ENCODE measurements at places on chromosomes 2 and 18. TPM values are rescaled to one million over a fixed set of nuclear protein-coding genes. Genes with fewer than 3 reads are reported as not detected.

- no peak for DNase-seq
These were observed 31.2 kb downstream of the ITGB6 start for GRCh38 chr2:160168878-160169277.

DNA sequence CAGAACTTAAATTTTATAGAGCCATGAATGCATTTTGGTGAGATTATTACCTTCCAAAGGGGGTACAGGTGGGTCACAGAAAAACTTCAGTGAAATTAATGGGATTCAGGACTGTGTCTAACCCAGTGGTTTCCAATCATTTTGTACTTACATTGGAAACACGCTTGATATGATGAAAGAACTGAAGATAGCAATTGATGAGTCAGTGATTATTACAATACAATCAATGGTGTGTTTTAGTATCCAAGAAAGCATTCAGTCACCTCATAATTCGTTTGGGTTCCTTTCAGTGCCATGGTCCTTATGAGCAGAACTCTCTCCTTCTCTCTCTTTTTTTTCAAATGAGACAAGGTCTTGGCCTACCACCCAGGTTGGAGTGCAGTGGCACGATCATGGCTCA, 66.5 kb upstream of the IGFBP5 start:
- no peak for DNase-seq

Gene PJVK
- 0.58 TPM for polyA plus RNA-seq

- DNase-seq, result no peak
These were observed 1.3 kb upstream of the SCTR start for GRCh38 chr2:119525614-119526013.

DNA sequence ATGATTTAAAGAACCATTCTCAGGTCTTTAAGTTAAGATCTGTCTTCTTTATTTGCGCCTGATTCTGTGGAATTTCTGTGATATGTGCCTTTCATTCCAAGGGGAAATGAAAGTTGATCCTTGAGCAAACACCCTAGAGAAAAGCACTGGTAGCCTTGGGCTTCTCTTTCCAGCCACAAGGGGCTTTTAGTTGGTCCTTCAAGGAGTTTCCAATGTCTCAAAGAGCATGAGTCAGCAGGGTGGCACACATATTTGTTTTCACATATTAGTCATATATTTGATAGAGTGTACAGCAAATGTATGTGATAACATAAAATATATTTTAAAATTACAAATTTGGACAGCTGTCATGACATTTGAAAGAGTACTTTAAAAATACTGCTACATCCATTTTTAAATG, 339.5 kb downstream of the TXNL1 start:
- DNase-seq, result no peak

- DNase-seq, result no peak
These were observed 914.2 kb downstream of the TSN start for GRCh38 chr2:122669627-122670026.

GRCh38 chr2:140842110-140842509, 1288.7 kb downstream of the LRP1B start:
- no peak for DNase-seq

- DNase-seq, result no peak
These were observed 11.6 kb downstream of the PDE6D start for GRCh38 chr2:231769170-231770136.

DNA sequence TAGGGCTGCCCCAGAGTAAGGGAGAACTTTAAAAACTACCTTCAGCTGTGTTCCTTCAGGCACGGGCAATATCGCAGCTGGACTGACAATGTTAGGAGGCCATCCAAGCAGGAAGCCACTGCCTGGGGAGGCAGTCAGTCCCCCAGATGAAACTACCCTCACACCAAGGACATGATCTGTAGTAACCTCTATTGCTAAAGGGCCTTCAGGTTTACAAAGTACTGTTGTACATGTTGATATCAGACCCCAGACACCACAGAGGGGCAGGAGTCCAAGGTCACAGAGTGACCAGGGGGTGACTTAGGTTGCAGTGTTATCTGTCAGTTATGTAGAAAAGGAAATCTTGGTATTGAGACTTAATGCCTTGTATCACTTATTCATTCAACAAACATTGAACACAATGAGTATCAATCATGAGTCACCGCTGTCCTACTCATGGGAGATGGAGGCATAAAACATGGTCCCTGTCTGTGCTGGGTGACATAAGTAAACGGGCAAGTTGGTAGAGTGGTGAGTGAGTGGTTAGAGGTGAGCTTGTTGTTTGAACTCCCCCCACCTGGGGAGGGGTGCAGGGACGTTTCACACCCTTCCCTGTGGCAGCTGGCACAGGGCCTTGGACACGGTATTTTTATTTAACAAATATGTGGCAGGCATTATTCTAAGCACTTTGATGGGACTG, 7.1 kb downstream of the CABLES1 start:
- no peak for DNase-seq

DNA sequence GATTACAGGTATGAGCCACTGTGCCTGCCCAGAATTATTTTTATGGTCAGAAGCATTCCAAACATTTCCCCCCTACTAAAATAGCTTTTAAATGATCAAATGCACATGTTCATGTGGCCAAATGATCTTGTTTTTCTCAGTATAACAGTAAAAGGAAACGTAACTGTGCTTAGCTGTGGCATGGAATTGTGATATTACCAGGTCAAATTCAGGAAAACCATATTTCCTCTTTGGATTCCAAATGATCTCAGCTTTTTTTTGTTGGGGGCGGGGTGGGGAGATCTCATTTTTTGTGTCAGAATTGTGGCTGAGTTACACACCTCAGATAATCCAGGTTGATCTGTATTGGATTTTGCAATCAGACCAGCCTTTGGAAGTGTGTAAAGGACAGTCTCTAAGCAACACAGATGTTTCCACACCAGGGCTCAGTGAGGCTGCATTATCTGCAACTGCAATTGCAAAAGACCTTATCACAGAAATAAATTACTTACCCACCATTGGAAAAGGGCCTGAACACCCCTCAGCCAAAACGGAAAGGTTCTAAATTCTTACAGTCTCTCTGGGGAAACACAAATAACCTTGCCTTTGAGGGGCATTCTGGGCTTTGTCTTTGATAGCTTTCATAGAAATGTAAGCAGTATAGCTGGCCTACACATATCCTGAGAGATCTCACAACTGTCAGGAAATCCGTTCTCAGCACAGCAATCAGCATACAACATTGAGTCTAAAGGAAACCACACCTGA, 8.4 kb downstream of the CASP10 start:
- DNase-seq, result no peak

Gene OTX1
- polyA plus RNA-seq, result not detected

DNA sequence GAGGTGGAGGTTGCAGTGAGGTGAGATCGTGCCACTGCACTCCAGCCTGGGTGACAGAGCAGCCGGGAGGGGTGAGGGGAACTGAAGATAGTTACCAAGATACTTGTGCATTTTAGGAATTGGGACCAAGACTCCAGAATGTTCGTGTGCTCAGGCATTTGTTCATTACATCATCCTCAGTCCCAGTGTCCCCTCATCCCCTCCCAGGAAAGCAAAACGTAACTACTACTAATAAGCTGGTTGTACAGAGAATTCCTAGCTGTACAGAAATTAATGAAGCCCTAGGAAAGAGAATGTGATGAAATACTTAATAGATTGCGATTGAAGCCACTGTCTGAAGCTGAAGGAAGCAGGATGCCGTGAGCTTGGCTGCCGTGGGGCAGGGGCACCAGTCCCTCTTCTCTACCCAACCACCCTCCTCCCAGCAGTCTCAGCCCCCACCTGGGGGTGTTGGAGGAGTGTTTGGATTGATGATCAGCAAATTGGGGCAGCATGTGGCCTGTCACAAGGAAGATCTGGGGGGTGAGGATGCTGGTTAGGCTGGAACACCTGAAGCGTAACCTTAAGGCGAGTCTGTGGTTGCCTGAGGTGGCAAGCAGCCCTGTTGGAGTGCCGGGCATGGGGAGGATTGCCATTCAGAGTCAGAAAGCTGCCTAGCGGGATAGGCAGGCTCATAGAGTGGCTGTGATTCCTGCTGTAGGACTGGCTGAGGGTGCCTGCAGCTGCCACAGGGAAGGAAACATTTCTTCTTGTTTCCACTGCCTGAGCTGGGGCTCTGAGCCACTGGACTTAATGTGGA, 140.9 kb downstream of the SH3RF3 start:
- DNase-seq, result no peak

Gene TMBIM1
- 41.8 TPM for polyA plus RNA-seq

GRCh38 chr2:103789381-103790095, 1027.7 kb downstream of the TMEM182 start:
- DNase-seq, result peak; percentile 23

DNA sequence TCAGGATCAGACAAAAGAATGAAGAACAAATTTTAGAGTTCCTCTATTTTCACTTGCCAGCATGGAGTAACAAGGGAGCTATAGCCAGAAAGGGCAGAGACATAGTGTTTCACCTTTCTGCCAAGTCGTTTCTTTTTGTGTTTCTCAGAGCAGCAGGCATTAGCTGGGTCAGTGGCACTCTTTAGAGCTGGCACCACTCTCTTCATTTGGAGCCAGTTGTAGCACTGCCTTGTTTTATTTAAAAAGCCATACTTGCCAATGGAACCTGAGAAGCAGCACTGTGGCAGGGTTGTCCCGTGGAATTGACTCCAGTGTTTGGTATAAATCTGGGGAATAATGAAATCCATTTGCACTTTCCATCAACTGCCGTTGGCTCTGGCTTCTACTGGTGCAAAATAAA, 64.0 kb downstream of the LRRTM4 start:
- no peak for DNase-seq

- no peak for DNase-seq
These were observed 24.6 kb downstream of the NPAS2 start for GRCh38 chr2:100844514-100844913.

DNA sequence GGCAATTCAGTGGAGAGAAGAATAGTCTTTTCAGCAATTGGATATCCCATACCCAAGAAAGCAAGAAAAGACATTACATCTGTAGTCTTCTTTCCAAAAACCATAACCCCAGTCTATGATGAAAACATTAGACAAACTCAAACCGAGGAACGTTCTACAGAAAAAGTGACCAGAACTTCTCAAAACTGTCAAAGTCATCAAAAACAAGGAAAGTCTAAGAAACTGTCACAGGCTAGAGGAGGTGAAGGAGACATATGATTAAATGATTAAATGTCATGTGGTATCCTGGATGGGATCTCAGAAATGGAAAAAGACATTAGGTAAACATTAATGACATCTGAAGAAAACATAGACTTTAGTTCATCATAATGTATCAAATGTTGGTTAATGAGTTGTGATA, 4.9 kb upstream of the USP40 start:
- no peak for DNase-seq

- no peak for DNase-seq
These were observed 1215.8 kb downstream of the CNTNAP5 start for GRCh38 chr2:125240870-125241269.
